ENCODE measurements at places on chromosomes 12 and 14.

GRCh38 chr14:55117803-55118441, 11.1 kb upstream of the LGALS3 start:
- DNase-seq, result no peak

DNA sequence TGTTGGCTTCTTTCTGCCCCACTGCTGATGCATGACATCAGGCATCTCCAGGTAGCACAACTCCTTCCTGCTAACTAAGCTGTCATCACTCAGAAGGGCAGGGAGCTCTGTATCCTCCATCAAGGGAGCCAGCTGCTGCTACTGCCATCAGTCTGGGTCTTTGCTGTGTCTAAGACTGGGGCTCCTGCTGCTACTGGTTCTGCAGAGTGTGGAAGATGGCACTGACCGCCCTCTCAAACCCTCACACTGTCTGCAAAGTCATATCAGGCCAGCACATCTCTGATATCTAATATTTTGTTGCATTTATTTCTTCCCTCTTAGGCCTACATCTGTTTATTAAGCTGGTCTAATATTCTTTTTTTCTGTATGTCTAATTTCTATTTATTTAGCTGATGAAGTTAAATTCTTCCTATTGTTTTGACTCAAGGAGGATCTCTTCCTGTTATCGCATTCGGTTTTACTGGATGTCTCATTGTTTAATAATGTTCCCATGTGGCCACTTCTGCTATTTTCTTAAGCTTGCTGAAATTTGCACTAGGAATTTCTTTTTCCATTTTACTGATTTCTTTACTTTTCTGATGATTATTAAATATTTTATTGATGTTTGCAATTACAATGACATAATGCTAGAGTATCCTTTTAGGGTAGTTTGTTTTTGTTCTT, 7.6 kb upstream of the E2F7 start:
- no peak for DNase-seq

- no peak for DNase-seq
Measured at GRCh38 chr12:19058235-19059021, 71.1 kb upstream of the PLEKHA5 start.

DNA sequence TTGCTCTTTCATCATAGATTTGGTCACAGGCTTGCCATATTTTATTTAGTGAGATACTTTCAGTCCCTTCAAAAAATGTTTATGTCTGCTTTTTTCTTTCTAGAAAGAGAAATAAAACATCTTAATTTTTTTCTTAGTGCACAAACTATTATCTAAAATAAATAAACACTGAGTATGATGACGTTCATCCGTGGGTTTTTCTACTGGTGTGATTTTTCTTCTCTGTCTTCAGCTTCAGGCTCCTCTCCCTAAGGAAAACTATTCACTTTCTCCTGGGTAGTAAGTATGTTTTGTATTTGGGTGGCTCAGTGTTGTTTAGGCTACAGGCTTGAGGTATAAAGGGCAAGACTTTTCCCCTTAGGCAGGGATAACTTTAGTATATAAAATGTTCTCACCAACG, 154.7 kb downstream of the DACT1 start:
- DNase-seq, result no peak

GRCh38 chr14:73726025-73726961, 12.1 kb upstream of the PNMA1 start:
- DNase-seq, result no peak

GRCh38 chr14:102900631-102901571, 21.6 kb upstream of the AMN start:
- no peak for DNase-seq

DNA sequence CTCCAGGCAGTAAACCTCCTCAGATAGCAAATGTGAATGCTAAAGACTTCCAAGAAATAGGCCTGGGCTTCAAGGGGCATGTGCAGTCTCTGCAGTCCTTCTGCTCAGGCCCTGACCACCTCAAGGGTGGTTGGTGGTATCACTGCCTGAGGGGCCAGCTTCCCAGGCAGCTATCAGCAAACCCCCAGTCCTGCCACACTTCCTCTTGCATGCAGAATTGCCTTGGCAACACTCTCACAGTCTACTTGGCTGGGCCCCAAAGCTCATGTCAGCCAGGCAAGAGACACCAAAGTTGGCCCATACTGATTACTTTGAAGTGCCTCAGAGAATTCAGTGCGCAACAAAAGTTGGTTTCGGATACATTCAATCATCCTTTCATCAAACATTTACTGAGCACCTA, 3.5 kb upstream of the ASB8 start:
- DNase-seq, result no peak

DNA sequence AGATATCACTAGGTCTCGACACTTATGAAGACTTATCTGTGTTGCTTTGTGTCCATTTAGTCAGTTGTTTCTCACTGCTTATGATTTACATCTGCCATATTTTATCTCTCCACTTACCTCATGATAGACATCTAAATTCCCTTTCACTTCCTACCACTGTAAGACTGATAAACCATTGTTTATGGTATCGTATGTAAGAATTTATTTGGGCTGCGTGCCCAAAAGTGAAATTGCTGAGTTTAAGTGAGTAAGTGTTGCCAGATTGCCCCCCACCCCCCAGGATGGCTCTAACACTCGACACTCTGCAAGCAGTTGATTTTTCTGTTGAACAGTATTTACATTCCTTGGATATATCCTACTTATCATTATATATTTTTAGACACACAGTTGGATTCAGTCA, 69.9 kb upstream of the MON2 start:
- DNase-seq, result no peak
